ENCODE measurements at places on chromosomes 13 and 19.

GRCh38 chr13:51266642-51267041 is 44.4 kb downstream of the FAM124A start:
- DNase-seq = no peak

GRCh38 chr19:35445826-35446593 is 2.0 kb upstream of the FFAR2 start:
- DNase-seq = no peak

DNA sequence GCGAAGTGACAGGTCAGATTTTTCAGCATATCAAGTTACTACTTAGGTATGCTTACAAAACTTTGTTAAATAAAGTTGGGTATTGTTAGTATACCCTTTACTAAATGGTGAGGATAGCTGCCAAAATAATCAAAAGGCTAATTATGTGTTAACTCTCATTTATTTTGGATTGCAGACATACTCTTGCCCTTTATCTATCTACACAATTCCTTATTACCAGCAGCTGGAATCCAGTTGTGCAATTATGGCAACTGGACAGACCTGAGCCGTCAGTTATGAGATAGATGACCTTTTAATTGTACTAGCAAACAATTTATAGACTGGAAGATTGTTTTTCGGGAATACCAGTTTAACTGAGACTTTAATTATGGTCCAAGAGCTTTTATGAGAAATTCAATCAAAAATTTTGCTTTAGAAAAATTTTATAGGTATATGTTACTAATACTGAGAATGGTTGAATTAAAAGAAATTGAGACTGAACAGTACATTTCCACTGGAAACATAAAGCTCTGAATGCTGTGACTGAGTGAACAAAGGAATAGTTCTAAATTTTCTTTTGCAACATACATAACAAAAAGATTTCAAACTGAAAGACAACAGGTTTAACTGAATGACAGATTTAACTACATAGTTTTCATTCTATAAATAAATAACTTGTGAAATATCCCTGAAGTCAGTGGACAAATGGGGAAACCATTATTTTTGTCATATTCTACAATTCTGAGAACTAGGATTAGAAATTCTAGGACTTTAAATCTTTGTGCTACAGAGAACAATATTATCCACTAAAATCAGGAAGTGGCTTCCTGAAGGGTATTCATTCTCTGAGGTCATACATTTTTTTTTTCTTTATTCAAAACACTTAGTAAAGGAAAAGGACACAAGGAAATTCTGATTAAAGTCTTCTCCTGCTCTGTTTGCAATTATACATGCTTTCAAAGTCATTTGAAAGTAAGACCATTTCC is 97.4 kb downstream of the ZC3H13 start:
- no peak for DNase-seq

- no peak for DNase-seq
Measured at GRCh38 chr19:50705422-50706019, 14.1 kb downstream of the SHANK1 start.

- DNase-seq = no peak
Measured at GRCh38 chr19:19109601-19110000, 28.7 kb downstream of the TMEM161A start.

GRCh38 chr19:45123440-45123850 is 30.5 kb downstream of the PPP1R37 start:
- no peak for DNase-seq

GRCh38 chr13:65965501-65965900 is 1264.6 kb downstream of the PCDH9 start:
- no peak for DNase-seq

DNA sequence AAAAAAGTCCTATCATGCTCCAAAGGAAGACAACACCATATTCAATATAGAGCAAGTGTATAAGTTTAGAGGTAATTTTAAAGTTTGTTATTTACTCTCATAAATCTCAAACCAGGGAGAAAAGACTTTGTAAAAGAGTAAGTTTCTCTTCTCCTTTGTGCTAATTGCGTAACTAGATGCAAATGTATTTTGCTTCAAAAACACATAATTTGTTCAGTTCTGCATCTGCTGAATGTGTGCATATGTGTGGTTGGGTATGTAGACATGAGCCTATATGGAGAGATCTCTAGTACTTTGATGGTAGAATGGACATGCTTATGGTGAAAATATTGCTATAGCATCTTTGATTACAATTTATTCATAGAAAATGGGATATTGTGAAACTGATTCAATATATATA is 17.8 kb upstream of the MIR17HG start:
- DNase-seq = no peak

DNA sequence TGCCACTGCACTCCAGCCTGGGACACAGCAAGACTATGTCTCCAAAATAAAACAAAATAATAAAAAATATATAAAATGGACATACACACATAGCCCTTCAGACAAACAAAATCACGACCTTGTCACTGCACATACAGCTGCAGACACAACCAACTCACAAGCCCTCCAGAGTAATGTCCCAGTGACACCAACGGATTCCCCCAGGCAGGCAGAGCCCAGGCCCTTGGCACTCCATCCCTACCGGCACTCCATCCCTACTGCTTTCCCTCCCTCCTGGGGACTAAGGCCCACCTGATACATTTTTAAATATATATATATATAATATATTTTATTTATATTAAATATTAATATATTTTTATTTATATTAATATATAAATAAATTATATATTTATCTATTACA is 18.5 kb downstream of the ZNF101 start:
- DNase-seq = no peak

- no peak for DNase-seq
Measured at GRCh38 chr13:41709511-41709910, 251.4 kb downstream of the VWA8 start.

DNA sequence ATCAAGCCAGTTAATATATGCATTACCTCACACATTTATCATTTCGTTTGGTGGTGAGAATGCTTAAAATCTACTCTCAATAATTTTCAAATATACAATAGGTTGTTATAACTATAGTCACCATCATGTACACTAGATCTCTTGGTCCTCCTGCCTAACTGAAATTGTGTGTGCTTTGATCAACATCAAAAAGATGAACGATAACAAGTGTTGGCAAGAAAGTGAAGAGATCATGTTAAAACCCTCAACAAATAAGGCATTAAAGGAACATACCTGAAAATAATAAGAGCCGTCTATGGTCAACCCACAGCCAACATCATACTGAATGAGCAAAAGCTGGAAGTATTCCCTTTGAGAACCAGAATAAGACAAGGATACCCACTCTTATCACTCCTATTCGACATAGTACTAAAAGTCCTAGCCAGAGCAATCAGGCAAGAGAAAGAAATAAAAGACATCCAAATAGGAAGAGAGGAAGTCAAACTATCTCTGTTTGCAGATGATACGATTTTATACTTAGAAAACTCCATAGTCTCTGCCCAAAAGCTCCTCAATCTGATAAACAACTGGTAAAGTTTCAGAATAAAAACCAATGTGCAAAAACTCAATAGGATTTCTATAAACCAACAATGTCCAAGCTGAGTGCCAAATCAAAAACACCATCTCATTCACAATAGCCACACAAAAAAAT is 27.9 kb upstream of the OR10H1 start:
- DNase-seq = no peak

DNA sequence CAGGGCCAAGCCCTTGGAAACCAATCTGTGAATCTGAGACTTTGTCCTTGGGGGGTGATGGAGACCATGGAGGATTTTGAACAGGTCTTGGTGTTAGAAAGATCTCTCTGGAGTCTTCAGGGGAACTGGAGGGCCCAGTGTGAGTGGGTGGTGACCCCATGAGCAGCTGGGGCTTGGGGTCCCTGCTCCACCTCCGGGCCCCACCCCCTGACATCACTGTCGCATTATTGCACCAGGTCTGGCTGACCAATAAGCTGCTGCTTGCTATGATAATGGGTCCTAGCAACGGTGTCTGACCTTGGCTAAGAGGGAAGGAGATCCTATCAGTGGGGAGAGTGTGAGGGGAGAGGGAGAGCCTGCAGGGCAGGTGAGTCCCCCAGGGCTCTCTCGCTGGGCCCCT is at the start of gene IRGC:
IRGC (plus strand) TSS at position 301 of the 400 bp plus-strand sequence. CDS start 2,483 bp downstream, outside the sequence.
- no peak for DNase-seq

GRCh38 chr19:33264881-33265445 is 37.4 kb downstream of the CEBPA start:
- DNase-seq = no peak

- DNase-seq = no peak
Measured at GRCh38 chr13:48892053-48892687, 83.5 kb upstream of the FNDC3A start.

- no peak for DNase-seq
Measured at GRCh38 chr13:22320991-22321390, 650.1 kb downstream of the FGF9 start.

- DNase-seq = no peak
Measured at GRCh38 chr19:2051773-2052704, 995 bp upstream of the MKNK2 start.

- no peak for DNase-seq
Measured at GRCh38 chr19:57664269-57665127, 4.2 kb upstream of the ZSCAN4 start.

DNA sequence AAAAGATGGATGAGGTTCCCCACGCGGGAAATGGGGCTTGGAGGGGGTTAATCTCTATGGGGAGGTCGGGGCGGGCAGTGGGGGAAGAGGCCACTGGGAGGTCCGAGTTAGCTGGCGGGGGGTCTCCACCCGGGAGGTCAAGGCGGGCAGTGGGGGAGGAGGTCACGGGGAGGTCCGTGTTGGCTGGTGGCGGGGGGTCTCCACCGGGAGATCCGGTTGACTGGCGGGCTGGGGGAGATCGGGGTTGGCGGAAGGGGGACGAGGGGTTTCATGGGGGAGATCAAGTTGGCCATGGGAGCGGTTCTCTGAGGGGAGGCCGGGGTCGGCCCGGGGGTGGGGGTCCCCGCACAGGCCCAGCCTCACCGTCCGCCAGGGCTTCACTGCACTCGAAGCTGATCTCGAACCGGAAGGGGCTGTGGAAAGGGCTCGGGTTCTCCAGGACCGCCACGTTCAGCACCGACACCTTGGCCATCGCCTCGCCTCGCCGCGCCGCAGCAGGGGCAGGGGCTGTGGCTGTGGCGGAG is 342 bp downstream of the ASF1B start:
- DNase-seq = no peak

DNA sequence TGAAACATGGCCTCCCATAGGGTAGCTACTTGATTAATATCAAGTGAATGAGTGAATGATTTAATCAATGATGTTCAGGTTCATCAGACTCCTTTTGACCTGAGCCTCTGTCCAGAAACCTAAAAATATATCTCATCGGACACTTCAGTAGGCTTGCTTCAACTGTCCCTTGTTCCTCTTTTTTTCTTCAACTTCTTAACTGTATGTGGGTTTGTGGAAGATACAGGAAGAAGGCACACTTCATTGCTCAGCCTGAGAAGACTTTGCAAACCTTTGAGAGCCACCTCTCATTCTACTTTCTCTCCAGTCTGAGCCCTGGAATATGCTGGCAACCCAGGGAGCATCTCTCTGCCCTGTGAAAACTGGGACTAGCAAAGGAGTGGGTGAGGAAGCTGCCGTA is 557.0 kb downstream of the FGF9 start:
- no peak for DNase-seq

DNA sequence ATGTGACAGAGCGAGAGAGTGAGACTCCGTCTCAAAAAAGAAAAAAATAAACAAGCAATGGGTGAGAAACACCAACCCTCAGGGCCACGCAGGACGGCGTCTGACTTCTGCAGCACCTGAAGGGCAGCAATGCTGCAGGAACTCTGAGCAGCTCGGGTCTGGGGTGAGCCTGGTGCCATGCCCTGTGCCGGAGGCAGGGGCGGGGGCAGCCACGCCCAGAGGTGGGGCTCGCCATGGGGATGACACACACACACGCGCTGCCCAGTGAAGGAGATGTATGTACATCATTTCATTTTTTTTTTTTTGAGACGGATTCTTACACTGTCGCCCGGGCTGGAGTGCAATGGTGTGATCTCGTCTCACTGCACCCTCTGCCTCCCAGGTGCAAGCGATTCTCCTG is 24.3 kb downstream of the GPX4 start:
- DNase-seq = no peak

- no peak for DNase-seq
Measured at GRCh38 chr19:16261584-16262368, 62.9 kb upstream of the KLF2 start.

GRCh38 chr19:6270076-6270745 is 9.6 kb downstream of the MLLT1 start:
- no peak for DNase-seq

DNA sequence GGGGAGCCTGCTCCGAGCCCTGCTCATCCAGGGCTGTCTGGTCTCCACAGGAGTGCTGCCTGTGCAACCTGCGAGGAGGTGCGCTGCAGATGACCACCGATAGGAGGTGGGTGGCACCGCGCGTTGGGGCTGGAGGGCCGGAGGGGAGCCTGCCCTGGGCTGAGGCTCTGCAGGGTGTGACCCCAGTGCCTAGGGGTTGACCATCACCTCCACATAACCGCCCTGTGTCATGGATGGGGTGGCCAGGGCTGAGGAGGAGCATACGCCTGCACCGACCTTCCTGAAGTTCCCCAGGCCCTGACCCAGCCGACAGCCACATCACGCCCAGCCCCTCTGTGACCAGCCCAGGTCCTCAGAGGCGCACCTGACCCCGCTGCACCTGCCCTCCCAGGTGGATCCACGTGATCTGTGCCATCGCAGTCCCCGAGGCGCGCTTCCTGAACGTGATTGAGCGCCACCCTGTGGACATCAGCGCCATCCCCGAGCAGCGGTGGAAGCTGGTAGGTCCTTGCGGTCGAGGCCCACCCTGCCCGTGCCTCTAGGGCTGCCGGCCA is 168.7 kb downstream of the KDM4B start:
- no peak for DNase-seq

GRCh38 chr19:21269813-21270212 is 59.4 kb downstream of the ZNF708 start:
- DNase-seq = no peak

- no peak for DNase-seq
Measured at GRCh38 chr19:6023085-6023682, 45.2 kb upstream of the RANBP3 start.

- no peak for DNase-seq
Measured at GRCh38 chr19:53461866-53462265, 5.7 kb upstream of the ZNF813 start.

DNA sequence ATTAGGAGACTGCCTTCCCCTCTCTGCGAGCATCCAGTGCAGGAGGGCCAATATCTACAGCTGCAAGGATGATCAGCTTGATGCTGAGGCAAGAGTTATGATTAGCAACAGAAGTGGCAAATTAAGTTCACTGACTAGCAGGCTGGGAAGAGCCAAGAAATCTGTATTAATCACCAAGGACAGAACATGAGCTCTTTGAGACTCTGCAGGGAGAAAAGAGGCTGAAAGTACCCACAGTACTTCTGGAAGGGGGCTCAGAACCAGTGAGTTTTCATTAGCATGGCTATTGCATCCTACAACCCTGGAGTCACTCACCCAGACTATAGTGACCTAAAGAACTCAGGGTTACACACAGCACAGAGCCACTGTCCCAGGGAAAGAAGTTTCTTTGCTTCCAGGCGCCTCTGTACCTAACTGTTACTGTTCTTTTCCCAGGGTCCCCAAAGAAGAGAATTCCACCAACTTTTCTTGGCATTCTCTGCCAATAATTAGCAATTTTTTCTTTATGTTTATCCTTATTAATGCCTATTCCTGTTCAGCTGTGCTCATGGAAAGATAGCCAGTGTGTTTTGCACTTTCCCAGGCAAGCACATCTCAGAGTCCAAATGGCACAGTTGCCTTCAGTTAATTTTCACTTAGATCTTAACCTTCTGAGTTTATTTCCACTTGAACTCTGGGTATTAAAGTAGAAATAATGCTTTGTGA is 25.8 kb upstream of the MEDAG start:
- no peak for DNase-seq
